ENCODE measurements at places on chromosomes 6 and 20.

DNA sequence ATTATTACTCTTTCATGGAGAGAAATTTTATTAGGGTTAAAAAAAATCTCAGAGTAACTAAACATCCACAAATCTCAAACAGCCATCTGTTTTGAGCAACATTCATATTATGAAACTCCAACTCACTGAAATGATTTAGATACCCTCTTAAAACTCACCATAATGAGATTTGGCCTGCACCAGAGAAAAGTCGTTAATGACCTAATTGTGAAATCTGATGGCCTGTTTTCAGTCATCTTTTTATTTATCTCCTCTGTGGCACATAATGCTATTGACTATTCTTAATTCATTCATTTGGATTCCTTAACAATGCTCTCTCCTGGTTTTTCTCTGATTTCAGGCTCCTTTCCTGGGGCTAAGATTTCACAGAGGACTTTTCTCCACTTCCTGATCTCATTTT lies 192.7 kb downstream of the RNF144B start:
- no peak for ATAC-seq

- ATAC-seq = no peak
These were observed 32.9 kb upstream of the LGSN start for GRCh38 chr6:63352544-63353285.

GRCh38 chr20:16147216-16147615 lies 426.0 kb downstream of the KIF16B start:
- ATAC-seq = no peak

GRCh38 chr6:157054531-157054979 lies 268.8 kb downstream of the TMEM242 start:
- peak; percentile 84 for ATAC-seq

GRCh38 chr6:131792091-131792496 lies 15.7 kb upstream of the ENPP1 start:
- peak; percentile 79 for ATAC-seq

GRCh38 chr6:162963861-162964260 lies 236.1 kb downstream of the PACRG start:
- ATAC-seq = no peak

DNA sequence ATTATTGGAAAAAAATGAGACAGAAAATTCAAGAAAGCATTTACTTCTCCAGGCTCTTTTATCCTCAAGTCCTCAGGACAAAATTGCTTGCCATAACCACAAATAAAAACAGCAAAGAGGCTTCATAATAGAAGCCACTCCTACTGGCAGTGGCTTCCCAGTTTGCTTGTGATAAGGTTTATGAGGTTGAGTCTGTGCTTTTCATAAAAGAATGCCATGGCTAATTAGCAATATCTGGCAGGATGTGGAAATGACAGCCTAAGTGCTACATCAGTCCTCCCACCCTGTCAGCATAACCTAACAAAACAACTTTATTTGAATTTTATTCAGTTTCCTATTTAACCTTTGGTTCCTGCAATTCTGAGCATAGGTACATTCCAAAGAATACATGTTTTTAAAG lies 80.9 kb upstream of the HTR1E start:
- ATAC-seq = no peak

DNA sequence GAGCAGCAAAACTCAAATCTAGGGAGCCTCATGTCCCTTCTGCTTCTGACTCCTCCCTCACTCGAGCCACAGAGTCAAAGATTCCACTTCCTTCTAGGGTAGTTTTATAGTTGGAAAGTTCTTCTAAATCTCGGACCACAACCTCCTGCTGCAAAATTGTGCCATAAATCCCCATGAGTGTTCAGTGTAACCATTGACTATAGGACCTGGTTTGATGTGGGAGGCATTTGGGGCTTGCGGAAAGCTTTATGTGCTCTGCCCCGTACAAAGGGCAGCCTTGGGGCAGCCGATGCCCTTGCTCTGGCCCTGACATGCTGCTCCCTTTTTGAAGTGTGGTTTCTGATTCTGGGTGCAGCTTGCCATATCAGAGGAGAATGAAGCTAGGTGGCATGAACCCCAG lies 43.6 kb upstream of the IER3 start:
- peak; percentile 61 for ATAC-seq

- no peak for ATAC-seq
These were observed 20.5 kb upstream of the CDKN1A start for GRCh38 chr6:36657942-36658544.

DNA sequence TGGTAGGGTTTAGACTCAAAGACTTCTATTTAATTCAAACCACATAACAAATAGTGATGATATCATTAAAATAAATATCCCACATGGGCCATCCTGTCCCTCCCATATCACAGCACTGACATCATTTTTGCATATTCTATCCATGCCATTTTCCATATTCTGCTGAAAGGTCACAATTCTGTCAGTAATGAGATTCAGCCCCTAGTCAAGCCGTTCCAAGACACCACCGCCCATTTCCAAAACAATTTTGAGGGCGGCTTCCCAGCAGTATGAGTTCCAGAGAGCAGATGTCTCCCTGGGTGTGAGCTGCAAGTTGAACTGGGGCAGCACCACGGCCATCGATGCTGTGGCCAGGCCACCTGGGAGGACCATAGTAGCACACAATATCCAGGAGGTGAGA lies 65.1 kb upstream of the PLEKHG1 start:
- no peak for ATAC-seq

GRCh38 chr20:48339190-48339985 lies 488.4 kb downstream of the PREX1 start:
- no peak for ATAC-seq

DNA sequence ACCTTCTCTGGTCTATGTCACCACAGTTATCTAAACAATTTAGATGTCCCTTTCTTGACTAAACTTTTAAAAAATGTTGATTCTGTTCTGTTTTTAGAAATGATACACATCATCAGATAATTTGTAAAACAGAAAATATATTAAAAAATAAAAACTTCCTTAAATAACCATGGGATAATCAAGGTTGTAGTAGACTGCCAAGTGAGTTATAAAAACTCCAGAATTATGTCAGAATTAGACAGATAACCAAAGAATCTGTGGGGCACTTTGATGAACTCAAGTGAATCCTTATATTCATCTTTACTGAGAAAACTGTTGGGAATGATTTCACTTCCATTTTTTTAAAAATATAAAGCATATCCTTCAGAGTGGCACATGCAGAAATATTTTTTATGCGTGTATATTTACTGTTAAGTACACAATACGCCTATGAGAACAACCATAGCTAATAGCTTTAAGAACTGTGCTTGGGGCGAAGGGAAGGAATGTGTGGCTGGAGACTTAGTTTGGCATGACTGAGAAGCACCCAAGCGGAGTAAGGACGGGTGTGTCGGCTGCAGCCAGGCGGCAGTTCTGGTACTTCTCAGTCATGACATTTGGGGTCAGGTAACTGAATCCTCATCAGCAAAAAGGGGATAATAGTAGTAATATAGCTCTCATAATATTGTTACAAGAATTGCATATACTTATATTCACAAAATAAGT lies 604.7 kb upstream of the CITED2 start:
- ATAC-seq = no peak

DNA sequence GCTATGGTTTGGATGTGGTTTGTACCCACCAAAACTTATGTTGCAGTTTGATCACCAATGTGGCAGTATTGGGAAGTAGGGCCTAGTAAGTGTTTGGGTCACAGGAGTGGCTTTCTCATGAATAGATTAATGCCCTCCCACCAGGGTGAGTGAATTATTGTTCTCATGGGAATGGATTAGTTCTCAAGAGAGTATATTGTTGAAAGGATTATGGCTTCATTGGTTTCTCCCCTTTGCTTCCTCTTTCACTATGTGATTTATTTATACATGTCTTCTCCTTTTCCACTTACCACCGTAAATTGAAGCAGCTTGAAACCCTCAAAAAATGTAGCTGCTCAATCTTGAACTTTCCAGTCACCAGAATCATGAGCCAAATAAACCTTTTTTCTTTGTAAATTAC lies 10.8 kb downstream of the UFL1 start:
- no peak for ATAC-seq

DNA sequence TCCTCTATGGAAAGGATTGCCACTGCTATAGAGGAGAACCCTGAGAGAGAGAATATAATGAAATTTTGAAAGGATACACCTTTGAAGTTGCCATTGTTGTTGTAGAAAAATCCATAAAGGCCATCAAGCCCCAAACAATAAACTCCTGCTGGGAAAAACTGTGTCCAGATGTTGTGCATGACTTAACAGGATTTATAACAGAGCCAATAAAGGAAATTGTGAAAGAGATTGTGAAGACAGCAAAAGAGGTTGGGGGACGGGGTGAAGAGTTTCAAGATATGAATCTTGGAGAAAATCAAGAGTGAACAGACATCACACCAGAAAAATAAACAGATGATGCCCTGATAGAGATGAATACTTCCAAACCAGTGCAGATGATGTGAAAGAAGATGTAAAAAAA lies 396.4 kb downstream of the BCKDHB start:
- no peak for ATAC-seq

DNA sequence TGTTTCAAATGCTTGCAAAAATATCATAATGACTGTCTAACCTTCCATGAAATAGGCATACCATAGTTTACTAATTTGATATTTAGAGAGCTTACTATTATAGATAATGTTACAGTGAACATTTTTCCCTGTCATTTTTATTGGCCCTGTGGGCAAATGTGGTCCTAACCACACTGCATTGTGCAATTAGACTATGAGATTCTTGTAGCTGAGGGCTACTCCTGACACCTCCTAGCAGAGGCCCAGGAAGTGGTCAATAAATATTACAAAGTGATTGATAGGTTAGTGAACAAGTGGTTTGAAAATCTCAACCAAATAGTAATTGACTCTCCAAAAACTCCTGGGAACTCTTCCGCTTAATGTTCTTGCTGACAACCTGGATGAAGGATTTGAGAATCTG lies 160.5 kb upstream of the KCNG1 start:
- ATAC-seq = no peak

DNA sequence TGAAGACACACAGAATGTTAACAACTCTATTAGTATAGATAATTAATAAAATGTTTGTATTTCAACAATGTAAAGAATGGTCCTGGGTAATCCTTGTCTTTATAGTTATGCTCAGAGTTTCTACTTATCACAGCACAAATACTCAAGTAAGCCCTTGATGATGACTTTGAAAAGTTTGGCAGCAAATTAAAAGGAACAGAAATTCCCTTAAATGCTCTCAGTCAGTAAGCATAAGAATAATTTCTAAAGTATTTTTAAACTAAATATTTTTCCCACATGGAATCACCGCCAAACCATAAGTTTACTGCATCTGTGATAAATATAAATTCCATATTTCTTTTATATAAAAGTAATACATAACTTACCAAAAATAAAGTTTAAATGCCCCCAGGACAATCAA lies 96.1 kb downstream of the COL12A1 start:
- ATAC-seq = no peak

DNA sequence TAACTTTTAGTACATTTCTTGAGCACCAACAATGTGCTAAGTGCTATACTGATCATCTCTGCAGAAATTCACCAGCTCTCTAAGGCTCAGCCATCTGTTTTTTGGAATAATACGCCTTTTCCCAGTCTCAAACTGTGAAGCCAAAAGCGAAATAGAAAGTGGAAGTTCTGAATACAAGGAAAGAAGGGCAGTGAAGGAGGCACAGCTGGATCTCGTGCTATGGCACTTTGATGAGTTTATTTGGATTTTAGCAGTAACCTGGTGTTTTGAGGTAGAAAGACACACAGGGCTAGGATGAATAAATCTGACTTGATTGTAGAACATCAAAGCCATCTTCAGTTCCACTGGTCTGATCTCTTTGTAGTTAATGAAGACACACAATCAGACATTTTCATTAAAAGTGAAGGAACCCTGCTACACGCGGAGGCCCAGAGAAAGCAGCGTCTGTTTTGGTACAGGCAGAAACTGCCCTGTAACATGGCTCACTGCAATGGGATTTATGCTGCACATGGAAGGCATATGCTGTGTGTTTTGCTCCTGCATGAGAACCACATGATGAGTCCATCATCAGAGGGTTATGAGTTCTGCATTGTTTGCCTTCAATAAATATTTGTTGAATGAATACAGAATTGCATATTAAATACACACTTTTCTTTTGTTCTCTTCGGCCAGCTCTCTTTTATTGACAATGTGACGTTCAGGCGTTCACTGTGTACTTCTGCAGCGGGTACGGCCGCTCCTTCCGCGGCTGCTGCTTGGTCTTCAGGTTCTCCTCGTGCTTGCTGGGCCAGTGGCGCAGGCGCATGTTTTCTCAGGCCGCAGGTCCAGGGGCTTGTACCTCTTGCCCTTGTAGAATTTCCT lies 100.9 kb downstream of the PREP start:
- ATAC-seq = no peak

- ATAC-seq = no peak
These were observed 129.8 kb upstream of the GJE1 start for GRCh38 chr6:142002825-142003405.

DNA sequence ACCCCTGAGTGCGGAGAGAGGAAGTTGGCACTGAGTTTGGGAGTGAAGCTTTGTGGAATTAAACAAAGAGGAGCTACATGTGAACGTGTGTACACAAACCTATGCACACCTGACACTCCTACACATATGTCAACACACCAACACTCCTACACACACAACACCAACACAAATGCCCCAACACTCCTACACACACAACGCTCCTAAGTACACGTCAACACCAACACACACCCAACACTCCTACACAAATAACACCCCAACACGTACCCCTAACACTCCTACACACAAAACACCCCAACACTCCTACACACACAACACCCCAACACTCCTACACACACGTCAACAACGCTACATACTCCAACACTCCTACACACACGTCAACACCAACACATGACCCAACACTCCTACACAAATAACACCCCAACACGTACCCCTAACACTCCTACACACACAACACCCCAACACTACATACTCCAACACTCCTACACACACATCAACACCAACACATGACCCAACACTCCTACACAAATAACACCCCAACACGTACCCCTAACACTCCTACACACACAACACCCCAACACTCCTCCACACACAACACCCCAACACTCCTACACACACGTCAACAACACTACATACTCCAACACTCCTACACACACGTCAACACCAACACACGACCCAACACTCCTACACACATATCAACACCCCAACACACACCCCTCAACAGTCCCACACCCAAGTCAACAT lies 40.1 kb upstream of the ZBP1 start:
- no peak for ATAC-seq

GRCh38 chr6:107444277-107444676 lies 15.1 kb downstream of the PDSS2 start:
- ATAC-seq = no peak

DNA sequence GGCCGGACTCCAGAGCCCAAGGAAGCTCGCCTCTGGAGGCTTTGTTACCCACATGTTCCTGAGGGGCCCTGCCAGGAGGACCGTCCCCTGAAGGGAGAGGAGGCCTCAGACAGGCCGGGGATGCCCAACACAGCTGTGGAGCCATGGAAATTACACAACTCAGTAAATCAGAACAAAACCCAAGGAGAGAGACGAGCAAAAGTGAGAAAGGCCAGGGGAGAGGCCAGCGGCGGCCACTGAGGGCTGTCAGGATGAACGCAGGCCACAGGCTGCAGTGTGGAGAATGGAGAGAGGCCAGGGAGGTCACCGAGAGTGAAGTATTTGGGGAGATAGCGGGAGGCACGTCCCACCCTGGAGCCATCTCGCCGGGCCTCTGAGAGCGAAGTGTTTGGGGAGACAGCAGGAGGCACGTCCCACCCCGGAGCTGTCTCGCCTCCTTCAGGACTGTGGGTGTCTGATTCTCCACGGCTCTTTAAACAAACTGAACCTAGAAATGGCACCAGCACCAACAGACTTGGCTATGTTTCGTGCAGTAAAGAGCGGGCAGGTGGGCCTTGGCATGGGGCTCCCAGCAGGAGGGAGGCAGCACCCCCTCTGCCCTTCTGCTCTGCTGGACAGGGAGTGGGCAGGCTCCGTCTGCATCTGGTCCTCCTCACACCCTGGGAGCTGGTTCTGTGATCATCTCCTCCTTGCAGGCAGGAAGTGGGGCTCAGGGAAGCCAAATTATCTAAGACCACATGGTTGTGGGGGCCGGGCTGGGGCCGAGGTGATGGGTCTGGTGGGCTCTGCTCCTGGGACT lies 91.0 kb downstream of the YTHDF1 start:
- ATAC-seq = no peak

Data from activated T-helper 17 cell treated with anti-CD3 and anti-CD28 coated beads, Interleukin-2, amount 50 U/mL, for 72 hours (primary cell).